ENCODE measurements at places on chromosomes 5 and 9.
A peak's percentile ranks its signal among the peaks of the same experiment; 100 is the strongest.

GRCh38 chr5:8079056-8079455 is 210.1 kb downstream of the MTRR start:
- DNase-seq, result no peak

DNA sequence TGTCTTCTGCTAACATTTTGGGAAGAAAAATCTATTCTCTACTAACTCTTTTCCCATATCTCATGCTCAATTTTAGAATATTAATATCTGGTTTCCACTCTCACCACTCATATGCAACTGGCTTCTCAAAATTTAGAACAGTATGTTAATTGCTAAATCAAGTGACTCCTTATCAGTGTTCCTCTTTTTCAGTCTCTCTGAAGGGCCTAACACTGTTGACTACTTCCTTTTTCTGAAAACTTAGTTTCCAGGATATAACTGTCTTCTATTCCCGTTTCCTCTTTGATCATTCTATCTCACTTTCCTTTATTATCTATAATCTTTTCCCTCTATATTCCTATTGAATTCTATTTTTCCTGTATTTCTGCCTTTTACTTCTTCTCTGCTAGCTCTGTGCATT is 1717.2 kb upstream of the C9orf72 start:
- no peak for DNase-seq

DNA sequence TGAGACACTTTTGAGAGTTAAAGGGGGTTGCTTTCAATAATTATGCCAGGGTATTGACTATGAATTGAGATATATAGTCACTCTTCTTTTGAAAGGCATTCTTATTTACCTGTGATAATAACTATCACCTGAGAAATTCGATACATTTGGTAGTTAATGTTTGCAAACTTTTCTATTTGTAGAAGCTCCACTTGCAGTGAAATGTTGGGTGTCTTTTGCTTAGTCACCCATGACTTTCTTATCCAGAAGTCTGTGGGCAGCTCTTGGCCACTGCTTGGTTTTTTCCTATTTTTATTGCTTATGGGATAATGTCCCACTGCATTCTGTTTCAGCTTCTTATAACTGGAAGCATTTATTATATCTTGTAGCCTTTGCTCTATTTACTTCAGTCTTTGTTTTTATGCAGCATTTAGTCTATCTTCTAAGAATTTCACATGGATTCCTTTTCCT is 3.9 kb downstream of the MACIR start:
- DNase-seq, result no peak

DNA sequence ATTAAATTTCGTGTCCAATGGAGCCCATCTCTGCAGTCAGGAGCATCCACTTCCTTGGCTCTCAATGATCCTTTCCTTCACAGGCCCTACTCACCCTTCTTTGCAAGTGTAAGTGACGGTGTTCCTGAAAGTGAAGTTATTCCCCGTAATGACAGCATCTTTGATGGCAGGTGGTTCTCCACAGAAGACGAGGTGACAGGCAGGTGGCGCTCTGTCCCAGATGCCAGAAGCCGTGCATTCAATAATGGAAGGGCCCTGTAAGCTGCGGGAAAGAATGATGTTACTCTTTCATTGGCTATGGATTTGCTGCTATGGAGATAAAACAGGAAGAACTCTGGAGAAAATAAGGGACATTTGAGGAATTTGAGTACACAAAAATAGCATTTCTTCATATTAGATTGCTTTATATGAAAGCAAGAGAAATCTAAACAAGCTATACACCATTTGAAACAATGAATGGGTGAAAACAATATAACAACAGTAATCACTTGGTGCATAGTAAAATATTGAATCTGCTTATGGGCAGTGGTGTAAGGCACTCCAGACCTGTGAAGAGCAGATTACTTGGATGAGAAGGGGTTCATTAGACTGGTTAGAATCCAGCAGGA is 89.9 kb upstream of the TXNDC8 start:
- DNase-seq, result no peak

DNA sequence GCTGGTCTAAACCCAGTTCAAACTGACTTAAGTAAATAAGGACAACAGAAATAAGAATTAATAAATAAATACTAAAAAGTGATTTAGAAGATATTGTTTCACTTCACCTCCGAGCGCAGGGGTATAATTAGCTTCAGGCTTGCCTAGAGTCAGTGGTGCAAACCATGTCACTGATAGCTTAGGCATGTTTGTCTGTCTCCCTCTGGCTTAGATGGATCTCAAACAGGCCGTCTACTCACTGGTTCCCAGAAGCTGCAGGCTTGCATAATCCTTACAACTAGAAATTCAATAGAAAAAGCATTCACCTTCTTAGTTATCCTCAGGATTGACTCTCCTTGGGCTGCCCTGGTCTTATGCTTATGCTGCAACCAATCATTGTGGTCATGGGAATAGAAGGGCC is 629.8 kb upstream of the WWC1 start:
- DNase-seq, result no peak

DNA sequence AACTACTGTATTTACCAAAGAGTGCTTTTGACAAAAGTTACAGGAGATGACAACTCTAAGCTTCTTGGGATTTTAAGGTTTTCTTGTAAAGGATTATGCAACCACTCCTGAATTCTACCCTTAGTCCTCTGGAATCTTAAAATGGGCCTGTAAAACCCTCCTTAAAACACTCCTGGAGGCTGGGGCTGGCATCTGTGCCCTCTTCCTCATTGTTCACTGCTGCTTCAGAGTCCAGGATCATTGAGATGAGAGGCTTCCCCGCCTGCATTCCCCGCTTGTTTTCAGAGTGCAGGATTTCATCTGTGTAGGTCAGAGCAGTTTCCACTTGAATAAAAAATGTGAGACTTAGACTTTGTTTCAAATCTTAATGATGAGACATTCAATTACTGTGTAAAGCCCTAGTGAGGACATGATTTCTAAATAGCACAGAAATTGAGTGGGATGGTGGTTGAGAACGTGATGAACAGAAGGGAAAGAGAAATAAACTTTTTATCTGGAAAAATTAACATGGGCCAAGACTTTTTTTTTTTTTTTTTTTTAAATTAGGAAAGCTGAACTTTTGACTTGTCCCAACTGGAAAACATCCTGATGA is 40.4 kb downstream of the PCSK5 start:
- DNase-seq, result no peak

- DNase-seq, result no peak
Measured at GRCh38 chr5:1039210-1039548, 30.6 kb downstream of the NKD2 start.

GRCh38 chr5:114311968-114312367 is 49.9 kb upstream of the KCNN2 start:
- DNase-seq, result no peak

GRCh38 chr9:86126998-86127972 is 27.9 kb upstream of the GOLM1 start:
- DNase-seq, result peak; percentile 9

DNA sequence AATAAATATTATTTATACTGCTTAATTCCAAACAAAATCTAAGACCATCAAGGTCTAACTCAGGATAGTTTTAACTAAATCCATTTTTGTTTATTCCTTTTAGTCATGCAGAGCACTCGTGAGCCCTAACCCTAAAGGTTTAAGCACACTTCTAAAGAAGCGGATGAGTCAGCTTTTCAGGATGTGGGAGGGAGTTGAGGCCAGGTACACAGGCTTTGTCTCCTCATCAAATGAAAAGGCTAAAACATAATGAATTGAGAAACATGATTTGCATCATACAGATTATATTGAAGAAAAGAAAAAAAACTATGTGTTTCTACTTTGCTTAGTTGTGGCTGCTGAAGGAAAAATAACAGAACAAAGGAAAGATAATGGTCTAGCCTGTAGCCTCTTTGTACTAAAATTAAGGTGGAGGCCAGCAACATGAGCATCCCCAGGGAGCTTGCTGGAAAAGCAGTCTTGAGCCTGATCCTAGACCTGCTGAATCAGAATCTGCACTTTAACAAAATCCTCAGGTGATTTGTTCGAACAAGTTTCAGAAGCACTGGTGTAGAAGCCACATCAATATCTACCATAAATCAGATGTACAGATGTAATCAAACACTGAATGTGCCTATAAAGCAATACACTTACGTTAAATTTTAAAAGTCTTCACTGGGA is 21.1 kb upstream of the ISCA1 start:
- no peak for DNase-seq

DNA sequence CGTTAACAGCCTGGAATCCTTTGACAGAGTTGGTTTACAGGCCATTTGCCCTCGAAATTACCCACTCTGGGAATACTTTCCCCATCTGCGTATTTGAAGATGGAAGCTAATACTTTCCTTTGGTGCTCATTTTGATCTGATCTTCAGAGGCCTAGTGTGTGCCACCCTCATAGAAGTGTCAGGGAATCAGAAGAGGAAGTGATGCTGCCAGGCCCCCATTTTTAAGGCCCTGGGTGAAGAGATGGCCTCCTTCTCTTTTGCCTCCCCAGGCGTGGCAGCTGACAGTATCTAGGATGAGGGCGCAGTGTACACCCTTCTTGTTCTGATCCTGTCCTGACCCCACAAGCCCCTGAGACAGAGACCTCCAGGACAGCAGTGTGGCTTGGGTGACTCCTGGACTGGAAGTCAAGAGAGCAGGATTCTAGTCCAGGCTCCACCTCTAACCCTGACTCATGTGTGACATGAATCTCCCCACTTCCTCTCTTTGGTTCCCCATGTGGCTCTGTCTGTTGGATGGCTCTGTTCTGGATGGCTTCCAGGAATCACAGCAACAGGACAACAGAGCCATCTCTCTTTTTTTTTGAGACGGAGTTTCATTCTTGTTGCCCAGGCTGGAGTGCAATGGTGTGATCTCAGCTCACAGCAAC is 27.8 kb downstream of the CSF1R start:
- no peak for DNase-seq

DNA sequence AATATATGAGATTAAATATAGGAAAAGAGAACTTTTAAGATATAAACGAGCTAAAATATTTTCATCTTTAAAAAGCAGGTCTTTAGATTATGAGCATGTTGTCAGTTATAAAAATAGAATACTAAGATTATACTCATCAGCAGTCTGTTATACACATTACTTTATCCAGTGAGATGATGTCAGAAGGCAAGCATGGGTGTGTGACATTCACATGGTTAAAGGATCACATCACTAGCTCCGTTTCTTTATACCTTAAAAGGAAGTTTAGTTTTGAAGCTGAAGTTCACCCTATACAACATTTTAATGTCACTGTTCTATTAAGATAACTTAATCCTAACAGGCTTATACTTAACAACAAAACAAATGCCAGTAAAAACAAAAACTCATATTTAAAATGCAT is 59.6 kb downstream of the RICTOR start:
- no peak for DNase-seq

- no peak for DNase-seq
Measured at GRCh38 chr5:25573691-25574090, 928.9 kb upstream of the CDH10 start.

DNA sequence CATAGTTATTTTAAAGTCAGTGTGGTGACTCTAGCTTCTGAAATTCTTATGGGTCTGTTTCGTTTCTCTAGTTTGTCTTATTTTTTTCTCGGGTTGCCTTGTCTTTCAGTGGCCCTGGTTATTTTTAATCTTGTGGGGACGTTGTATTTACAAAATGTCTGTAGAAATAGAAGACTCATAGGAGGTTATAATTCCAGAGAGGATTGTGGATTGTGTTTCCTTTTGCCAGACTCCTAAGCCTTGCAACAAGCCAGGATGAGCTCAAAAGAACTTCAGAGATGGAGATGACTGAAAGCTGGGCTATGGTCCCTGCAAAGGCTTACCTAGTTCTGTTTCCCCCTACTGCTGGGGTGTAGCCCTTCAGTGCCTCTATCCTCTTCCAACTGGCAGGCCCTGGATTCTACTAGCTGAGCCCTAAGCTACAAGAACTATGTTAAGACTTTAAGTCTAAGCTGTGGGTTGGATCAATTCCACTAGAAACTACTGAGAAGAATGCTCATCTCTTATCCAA is 32.2 kb upstream of the LECT2 start:
- DNase-seq, result no peak

- no peak for DNase-seq
Measured at GRCh38 chr5:6592601-6593000, 40.2 kb downstream of the NSUN2 start.

GRCh38 chr9:36134761-36135505 is 1.6 kb upstream of the GLIPR2 start:
- DNase-seq, result no peak

DNA sequence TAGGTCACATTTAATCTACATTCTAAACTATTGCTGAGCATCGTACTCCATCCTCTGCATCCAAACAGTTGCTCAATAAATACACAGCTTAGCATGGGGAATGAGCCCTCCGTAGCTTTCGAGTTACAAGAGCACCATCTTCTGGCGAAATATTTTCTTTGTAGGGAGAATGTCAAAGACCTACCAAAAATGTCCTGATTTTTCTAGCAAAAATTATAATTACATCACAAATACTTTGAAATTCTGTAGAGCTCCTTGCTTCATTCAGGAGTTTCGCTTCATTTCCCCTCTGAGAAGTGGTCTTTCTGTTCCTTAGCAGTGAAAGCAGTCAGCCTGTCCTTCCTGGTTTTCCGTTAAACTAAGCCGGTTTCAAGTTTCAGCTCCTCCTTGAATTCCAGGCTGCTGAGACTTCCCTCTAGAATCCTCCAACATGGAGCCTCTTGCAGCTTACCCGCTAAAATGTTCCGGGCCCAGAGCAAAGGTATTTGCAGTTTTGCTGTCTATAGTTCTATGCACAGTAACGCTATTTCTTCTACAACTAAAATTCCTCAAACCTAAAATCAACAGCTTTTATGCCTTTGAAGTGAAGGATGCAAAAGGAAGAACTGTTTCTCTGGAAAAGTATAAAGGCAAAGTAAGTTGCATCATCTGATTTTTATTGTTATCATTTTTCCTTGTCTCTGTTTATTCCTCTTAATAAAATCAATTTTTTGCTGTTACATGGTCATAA is at the start of gene GPX8:
Gene GPX8 (plus strand): TSS at position 409 of the 730 bp plus-strand sequence. CDS start 22 bp downstream, at position 431.
- no peak for DNase-seq

GRCh38 chr9:121201045-121201737 is 478 bp downstream of the RAB14 start:
- DNase-seq, result no peak

DNA sequence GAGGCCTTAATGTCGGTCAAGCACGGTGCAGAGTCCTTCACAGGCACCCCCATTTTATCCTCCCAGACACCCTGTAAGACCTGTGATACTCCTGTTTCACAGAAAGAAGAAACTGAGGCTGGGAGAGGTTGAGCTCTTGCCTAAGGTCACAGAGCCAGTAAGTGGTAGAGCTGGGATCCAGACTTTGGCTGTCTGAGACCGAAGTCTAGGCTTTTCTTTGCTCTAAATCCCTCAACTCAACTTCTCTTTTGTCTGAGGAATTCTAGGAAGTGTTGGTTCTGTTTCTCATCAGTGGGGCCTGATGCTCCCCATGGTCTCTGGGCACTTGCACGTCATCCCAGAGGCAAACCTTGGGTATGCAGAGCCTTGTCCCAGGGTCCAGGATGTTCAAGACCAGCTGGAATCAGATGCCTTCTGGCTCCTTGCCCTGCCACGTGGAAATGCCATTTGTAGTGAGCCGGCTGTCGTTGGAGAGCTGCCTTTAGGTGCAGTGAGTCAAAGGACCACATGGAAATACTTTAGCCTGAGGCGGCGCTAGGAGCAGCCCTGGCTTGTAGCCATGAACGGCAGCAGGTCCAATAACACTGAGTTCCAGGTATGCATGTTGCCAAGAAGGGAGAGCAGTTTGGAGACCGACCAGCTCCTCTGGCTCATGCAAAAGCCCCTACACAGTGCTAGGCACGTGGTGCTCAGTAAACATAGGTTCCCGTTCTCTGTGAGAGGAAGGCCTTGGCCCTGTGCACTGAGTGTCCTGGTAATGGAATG is 9.2 kb downstream of the DCANP1 start:
- no peak for DNase-seq

All from C1 segment of cervical spinal cord (tissue), 14 donors.